ENCODE measurements at places on chromosomes 12 and 14.

GRCh38 chr12:104108755-104109445 is 29.1 kb downstream of the NFYB start:
- peak; percentile 89 for DNase-seq

DNA sequence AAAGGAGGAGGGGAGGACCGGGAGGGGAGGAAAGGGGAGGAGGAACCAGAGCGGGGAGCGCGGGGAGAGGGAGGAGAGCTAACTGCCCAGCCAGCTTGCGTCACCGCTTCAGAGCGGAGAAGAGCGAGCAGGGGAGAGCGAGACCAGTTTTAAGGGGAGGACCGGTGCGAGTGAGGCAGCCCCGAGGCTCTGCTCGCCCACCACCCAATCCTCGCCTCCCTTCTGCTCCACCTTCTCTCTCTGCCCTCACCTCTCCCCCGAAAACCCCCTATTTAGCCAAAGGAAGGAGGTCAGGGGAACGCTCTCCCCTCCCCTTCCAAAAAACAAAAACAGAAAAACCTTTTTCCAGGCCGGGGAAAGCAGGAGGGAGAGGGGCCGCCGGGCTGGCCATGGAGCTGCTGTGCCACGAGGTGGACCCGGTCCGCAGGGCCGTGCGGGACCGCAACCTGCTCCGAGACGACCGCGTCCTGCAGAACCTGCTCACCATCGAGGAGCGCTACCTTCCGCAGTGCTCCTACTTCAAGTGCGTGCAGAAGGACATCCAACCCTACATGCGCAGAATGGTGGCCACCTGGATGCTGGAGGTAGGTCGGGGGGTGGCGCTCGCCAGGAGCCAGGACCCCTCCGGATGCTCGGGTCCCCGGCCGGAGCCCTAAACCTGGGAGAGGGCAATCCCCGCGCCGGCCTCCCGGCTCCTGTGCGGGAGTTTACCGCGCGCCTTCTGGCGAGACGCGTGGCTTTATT is at the start of gene CCND2:
Gene CCND2, plus strand, starts transcription at position 111 of the 744 bp plus-strand sequence. Its CDS starts 279 bp downstream, at position 390.
- DNase-seq, result peak; percentile 97

- no peak for DNase-seq
Observed at GRCh38 chr14:49905989-49906388, 13.1 kb downstream of the ARF6 start.

DNA sequence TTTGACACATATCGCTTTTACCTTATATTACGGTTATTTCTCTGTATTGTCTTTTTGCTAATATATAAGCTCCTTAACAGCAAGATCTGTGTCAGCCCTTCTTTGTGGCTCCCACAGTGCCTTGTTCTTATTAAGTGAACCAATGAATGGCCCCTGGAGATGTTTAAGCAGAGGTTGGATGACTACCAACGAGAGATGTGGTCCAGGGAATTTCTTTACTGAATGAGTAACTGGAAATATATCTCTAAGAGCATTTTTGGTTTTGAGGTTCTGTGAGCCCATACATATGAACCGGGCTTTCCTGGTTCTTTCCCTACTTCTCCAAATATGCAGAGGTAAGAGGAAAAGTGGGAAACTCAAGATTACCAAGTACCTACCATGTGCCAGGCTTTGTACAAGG is 23.5 kb downstream of the CALCOCO1 start:
- no peak for DNase-seq

DNA sequence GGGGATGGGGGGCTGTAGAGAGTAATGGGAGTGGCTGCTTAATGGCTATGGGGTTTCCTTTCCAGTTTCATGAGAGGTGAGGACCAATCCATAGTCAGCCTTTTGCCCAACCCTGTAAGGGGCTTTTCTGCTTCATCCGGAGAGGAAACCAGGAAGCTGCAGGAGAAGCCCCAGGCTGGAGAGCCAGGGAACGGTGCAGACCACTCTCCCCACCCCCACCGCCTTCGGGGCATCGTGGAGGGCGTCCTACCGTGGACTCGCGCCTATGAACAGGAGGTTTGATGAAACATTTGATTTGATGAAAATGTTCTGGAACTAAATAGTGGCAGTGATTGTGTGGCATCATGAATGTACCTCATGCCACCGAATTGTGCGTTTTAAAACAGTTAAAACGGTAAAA is 204.3 kb upstream of the DIO3 start:
- no peak for DNase-seq

GRCh38 chr14:37279818-37280217 is 82.1 kb downstream of the MIPOL1 start:
- DNase-seq, result no peak

DNA sequence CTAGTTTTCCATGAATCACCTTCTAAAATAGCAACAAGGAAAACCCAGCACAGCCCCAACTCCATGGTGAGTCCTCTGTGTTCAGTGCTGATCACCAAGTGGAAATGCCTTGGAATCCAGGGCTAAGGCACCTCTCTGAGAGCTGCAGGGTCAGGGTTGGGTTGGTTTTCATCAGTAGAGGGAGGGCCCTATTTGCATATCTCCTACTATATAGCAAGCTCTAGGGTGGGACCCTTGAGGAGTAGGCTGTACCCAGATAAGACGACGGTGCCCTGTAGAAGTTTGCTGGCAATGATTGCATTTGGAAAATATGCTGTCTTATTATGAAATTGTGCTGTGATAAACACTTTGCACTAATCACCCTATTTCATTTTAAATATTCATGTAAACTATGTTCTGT is 1011.8 kb downstream of the TMEM121 start:
- DNase-seq, result no peak

DNA sequence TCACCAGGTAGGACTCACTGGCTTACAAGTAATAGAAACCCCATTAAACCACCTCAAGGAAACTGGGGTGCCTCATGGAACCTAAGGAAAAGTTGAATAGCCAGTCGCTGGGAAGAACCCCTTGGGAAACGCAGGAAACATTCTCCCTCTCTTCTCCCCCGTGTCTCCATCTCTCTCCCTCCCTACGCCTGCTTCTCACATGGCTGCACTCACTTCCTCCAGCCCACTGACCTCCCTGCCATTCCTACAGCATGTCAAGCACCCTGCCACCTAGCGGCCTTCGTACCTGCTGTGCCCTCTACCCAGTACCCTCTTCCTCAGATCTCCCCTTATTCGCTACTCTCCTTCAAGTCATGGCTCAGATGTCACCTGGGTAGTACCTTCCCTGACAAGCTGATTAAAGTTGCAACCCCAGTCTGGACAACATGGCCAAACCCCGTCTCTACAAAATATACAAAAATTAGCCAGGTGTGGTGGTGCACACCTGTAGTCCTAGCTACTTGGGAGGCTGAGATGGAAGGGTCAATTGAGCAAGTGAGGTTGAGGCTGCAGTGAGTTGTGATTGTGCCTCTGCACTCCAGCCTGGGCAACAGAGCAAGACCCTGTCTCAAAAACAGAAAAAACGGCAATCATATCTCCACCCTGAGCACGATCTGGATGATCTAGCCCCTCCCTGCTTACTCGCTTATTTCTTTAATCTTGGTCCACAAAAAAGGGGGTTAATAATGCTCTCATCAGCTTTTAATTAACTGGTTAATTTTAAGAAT is 6.4 kb upstream of the DTX1 start:
- peak; percentile 79 for DNase-seq

DNA sequence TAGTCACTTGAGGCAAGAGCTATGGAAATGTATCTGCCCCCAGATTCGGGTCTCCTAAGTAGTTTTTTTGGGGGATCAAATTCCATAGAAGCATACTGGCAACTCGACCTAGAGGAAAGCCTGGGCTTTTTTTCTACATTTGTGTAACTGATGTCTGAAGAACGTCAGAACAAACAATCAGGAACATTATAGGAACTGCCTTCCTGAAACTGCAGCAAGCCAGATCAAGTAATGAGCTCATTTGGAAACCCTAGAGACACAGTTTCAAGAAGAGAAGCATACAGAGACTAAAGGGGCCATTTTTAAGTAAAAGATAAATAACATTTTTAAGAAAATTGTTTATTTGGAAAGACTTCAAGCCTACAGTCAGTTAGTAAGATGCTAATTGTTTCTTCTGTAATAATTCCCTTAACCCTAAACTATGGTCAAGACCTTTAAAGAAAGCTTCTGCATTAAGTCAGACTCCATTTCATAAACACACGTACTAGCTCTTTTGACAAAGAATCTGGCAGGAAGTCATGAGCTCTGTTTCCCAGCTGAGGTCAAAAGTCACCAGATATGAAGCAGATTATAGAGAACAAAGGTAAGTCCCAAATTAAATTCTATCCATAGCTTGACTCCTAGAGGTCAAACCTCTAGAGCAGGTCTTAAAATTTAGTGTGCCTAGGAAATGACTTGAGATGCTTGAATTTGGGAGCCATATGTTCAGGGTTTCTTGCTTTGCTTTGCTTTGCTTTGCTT is 112.8 kb downstream of the EGLN3 start:
- no peak for DNase-seq

GRCh38 chr12:21577516-21577915 is 27.1 kb downstream of the GYS2 start:
- DNase-seq, result peak; percentile 10

DNA sequence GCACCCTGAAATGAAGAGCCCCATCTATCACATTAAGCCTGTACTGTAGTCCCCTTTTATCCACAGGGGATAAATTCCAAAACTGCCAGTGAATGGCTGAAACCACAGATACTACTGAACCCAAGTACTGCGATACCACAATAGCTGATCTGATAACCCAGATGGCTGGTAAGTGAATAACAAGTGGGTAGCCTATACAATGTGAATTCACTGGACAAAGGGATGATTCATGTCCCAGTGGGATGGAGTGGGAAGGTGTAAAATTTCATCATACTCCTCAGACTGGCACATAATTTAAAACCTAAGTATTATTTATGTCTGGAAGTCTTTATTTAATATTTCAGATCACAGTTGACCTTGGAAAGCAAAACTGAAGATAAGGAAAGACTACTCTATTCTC is 201.3 kb downstream of the GPHN start:
- DNase-seq, result no peak

- DNase-seq, result no peak
Observed at GRCh38 chr12:104165801-104166200, 27.8 kb upstream of the NFYB start.

- no peak for DNase-seq
Observed at GRCh38 chr14:22233377-22233776, 355.6 kb downstream of the DAD1 start.

DNA sequence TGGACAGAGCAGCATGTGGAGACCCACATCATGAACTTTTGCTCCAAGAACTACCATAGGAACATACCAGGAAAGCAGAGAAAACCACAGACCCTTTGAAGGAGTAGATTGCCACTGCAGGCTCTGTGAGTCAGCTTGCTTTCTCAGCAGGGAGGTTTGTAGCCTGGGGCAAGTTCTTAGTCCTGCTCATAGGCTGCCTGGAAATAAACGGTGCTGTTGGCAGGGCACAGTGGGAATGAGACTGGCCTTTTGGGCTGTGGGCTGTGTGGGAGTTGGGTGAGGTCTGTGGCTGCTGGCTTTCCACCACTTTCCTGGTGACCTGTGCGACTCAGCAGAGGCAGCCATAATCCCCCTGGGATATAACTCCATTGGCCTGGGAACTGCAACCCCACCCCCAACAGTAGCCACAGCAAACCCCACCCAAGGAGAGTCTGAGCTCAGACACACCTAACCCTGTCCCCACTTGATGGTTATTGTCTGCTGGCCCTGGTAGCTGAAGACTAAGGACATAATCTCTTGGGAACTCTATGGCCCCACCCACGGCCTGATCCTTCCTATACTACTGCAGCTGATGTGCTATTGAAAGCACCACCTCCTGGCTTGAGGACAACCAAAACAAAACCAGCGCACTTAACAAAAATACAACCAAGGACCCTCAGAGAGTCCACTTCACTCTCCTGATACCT is 192.1 kb upstream of the GARIN6 start:
- peak; percentile 14 for DNase-seq

GRCh38 chr12:67827820-67828383 is 161.3 kb upstream of the IFNG-AS1 start:
- DNase-seq, result no peak

DNA sequence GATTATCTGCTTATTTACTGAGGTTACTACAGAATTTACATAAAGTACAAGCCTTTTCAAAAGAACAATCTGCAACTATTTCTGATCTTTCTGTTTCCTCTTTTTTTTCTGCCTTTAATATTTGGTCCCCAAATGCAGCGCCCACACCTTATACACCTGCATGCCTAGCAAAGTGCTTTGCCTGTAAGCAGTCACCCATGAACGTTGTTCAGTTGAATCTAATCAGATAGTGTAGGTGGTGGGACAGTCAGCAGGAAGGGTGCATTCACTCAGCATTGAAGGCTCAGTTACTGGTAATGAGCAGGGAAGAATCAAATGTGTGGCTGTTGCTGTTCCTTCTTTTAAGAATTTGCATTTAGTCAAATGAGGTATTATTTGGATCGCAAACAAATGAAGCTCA is 108.4 kb downstream of the GPR135 start:
- no peak for DNase-seq

GRCh38 chr14:69268223-69268622 is 8.3 kb downstream of the GALNT16 start:
- no peak for DNase-seq

DNA sequence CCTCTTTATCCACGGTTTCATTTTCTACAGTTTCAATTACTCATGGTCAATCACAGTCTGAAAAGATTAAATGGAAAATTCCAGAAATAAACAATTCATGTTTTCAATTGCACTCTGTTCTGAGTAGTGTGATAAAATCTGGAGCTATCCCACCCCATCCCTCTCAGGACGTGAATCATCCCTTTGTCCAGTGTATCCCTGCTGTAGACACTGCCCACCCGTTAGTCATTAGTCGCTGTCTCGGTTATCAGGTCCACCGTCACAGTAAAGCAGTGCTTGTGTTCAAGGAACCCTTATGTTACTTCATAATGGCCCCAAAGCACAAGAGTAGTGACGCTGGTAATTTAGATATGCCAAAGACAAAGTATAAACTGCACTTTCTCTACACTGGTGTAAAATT is 141.0 kb upstream of the LMNTD1 start:
- no peak for DNase-seq

DNA sequence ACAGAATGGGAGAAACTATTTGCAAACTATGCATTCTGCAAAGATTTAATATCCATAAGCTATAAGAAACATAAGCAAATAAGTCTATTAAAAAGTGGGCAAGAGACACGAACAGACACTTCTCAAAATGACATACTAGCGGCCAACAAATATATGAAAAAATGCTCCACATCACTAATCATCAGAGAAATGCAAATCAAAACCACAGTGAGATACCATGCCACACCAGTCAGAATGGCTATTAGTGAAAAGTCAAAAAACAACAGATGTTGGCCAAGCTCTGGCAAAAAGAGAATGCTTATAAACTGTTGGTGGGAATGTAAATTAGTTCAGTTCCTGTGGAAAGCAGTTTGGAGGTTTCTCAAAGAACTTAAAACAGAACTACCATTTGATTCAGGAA is 121.3 kb downstream of the KCNMB4 start:
- DNase-seq, result no peak

- no peak for DNase-seq
Observed at GRCh38 chr12:57830393-57830792, 11.9 kb upstream of the AVIL start.

- no peak for DNase-seq
Observed at GRCh38 chr14:89669193-89669592, 252.2 kb upstream of the FOXN3 start.

GRCh38 chr14:92540472-92541048 is 27.0 kb downstream of the RIN3 start:
- DNase-seq, result peak; percentile 15

All from GM23338 (cell line).